ENCODE measurements at places on chromosomes 5 and 9. TPM values are rescaled to one million over a fixed set of nuclear protein-coding genes. Genes with fewer than 3 reads are reported as not detected.

GRCh38 chr5:155136216-155136850 is 122.8 kb downstream of the KIF4B start:
- H3K4me1 ChIP-seq = no peaks in the 10 kb centered on the region
- no peak overlapping the region for H3K27ac ChIP-seq
- no peaks in the 10 kb centered on the region for H3K36me3 ChIP-seq
- no peaks in the 10 kb centered on the region for H3K27me3 ChIP-seq
- no peak overlapping the region for H3K4me3 ChIP-seq

GRCh38 chr9:116753389-116753788 is 66.3 kb downstream of the TRIM32 start:
- H3K4me1 ChIP-seq = no peaks in the 10 kb centered on the region
- H3K27ac ChIP-seq = no peak overlapping the region
- H3K27me3 ChIP-seq = no peaks in the 10 kb centered on the region
- no peaks in the 10 kb centered on the region for H3K36me3 ChIP-seq

DNA sequence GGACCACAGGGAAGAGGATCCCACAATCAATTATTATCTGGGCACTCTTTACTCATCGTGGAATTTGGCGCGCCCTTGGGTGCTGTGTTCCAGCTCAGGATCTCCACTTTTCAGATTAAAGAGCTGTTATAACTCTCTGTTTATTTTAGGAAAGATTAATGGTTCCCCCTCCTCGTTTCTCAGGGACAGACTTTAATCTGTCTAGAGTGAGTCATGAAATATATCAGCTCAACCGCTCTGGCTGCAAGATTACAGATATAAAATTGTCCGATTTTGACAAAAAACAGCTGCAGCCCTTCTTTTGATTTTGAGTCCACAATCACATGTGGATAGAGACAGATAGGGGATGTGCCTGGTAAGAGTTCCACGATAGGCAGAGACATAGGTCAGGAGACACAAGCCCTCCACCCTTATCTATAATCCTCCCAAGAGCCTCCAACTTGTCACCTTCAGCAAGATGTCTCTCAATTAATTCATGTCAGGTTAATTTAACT is 77.6 kb upstream of the ANKRD55 start:
- H3K4me3 ChIP-seq = no peak overlapping the region
- H3K27me3 ChIP-seq = no peaks in the 10 kb centered on the region
- H3K4me1 ChIP-seq = peaks cover 2% of the 10 kb centered on the region

DNA sequence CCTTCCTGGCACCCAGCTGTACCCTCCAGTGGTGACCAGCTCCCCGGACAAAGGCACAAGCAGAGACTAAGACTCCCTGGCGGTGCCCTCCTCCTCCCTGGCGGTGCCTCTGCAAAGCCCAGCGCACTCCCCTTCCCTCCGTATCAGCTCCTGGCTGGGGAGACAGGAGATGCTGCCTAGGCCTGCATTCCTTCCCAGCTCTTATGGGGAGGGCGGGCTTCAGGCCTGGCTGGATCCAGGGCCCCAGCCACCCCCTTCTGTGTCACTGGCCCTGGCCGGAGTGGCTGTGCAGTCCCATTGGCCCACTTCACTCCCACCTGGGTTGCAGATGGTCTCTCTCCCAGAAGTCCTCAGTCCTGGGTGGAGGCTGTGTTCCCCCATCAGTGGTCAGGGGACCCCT is 6.4 kb downstream of the LCN12 start:
- no peak overlapping the region for H3K4me3 ChIP-seq
- no peak overlapping the region for H3K27ac ChIP-seq
- H3K36me3 ChIP-seq = no peaks in the 10 kb centered on the region
- no peaks in the 10 kb centered on the region for H3K27me3 ChIP-seq
- H3K4me1 ChIP-seq = peaks cover 2% of the 10 kb centered on the region
- no peak for DNase-seq

DNA sequence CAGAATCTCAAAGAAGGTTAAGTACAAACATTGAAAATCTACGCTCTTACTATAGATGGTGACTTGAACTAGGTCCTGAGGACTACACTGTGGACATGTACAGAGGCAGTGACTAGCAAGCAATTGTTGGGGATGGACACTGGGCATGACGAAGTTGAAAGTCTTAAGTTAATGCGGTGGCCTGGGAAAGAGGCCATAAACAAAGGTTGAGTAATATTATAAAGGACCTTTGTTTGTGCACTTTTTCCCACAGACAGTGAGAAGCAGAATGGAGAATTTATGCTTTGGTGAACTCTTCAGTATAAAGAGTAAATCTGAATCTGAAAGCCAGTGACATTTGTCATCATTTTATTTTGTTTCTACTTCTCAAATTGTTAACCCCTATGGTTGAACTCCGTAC is 15.3 kb downstream of the ALDH1A1 start:
- H3K4me3 ChIP-seq = no peak overlapping the region
- H3K27ac ChIP-seq = no peak overlapping the region
- no peak for DNase-seq
- no peaks in the 10 kb centered on the region for H3K4me1 ChIP-seq
- no peaks in the 10 kb centered on the region for H3K27me3 ChIP-seq

DNA sequence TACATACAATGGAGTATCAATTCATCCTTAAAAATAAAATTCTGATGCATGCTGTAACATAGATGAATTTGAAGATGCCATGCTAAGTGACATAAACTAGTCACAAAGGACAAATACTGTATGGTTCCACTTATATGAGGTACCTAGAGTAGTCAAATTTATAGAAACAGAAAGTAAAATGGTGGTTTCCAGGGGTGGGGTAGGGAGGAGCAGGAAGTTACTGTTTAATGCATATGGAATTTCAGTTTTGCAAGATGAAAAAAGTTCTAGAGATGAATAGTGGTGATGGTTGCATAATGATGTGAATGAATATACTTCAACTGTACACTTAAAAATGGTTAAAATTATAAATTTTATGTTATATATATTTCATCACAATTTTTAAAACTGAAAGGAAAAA is 57.3 kb upstream of the FNIP1 start:
- H3K27ac ChIP-seq = no peak overlapping the region
- H3K4me3 ChIP-seq = no peak overlapping the region
- H3K27me3 ChIP-seq = no peaks in the 10 kb centered on the region
- no peaks in the 10 kb centered on the region for H3K36me3 ChIP-seq

DNA sequence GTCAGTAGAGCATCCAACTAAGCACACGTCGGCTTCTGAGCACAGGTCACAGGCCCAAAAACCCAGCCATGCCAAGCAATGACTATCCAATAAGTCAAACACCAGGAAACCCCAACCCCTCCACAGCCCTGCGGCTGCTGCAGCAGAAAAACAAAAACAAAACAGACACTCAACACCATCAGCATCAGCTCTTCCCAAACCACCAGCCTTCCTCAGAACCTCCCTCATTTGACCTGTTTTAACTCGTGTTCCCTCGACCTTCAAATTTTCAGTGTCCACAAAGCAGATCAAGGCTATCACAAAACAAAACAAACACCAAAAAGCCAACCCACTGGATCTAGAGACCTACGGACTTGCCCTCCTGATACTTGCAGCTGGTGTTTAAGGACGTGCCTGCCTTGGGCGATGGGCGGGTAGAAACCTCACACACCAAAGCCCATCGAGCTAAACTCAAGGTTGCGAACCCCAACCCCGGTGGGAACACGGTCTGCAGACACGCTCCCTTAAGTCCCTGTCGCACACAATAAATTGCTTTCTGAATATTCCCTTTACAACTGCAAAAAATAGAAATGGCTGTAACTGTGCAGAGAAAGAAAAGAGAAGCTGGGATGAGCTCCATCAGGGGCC is 247.1 kb upstream of the ANKRD55 start:
- H3K4me3 ChIP-seq = peak overlapping the region; percentile 59
- no peaks in the 10 kb centered on the region for H3K4me1 ChIP-seq

- no peaks in the 10 kb centered on the region for H3K4me1 ChIP-seq
- H3K27ac ChIP-seq = no peak overlapping the region
- no peak for DNase-seq
- H3K4me3 ChIP-seq = no peak overlapping the region
These were observed 27.0 kb upstream of the PDCD1LG2 start for GRCh38 chr9:5483306-5483705.

- H3K27me3 ChIP-seq = no peaks in the 10 kb centered on the region
- no peak overlapping the region for H3K4me3 ChIP-seq
- H3K36me3 ChIP-seq = no peaks in the 10 kb centered on the region
- H3K4me1 ChIP-seq = no peaks in the 10 kb centered on the region
- no peak for DNase-seq
These were observed 37.6 kb downstream of the ELL2 start for GRCh38 chr5:95923918-95924544.

The QRFP gene
- not detected for polyA plus RNA-seq

The PRLR gene
- polyA plus RNA-seq = 0.53 TPM

The BTNL3 gene
- polyA plus RNA-seq = not detected

The SKP1 gene
- polyA plus RNA-seq = 163 TPM
